ENCODE measurements at places on chromosomes 2 and 18.

DNA sequence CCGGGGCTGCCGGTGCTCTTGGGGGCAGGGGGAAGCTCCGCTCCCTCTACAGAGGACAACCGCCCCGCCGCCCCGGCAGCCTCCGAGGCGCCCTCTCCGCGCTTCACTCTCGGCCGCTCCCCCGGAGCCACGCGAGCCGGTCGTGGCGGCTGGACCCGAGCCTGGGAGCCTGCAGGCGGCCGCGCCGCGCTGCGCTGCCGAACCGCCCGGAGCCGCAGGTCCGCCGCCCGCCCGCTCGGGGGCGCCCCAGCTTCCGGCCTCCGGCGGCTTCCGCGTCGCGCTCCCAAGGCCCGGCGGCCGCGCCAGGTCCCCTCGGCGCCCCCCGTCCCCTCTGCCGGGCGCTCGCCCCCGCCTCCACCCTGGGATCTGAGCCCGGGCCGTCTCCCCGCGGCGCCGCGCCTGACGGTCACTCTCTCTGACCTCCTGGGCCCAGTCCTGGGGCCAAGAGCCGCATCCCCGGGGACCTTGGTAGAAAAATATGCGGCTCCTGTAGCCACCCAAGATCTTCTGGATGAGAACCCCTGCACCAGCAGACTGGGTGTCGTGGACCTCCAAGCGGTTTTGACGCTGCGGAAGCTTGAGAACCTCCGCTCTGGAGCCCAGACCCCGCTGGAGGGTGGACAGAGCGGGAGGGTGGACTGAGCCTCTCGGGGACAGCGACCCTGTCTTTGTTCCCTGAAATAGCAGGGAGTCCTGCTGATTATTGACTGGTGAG, 44.3 kb downstream of the SERTAD2 start:
- DNase-seq = peak; percentile 71

GRCh38 chr2:182890305-182890704, 23.9 kb upstream of the FRZB start:
- DNase-seq = no peak

GRCh38 chr2:41241325-41242000, 789.6 kb upstream of the SLC8A1 start:
- DNase-seq = no peak

GRCh38 chr2:85516653-85517389, 22.1 kb upstream of the MAT2A start:
- no peak for DNase-seq
